Tongue (tissue), 3 donors: ENCODE measurements at places on chromosomes 6 and 20. TPM values are rescaled to one million over a fixed set of nuclear protein-coding genes. Genes with fewer than 3 reads are reported as not detected.

Gene NCOA7
- 28.8 TPM for total RNA-seq

Gene PTPN1
- 20.7 TPM for total RNA-seq

Gene LY86
- total RNA-seq, result 0.72 TPM

Gene FAM162B
- 7.9 TPM for total RNA-seq

Gene SEL1L2
- total RNA-seq, result not detected

Gene WFDC11
- total RNA-seq, result not detected

Gene C20orf202
- not detected for total RNA-seq

Gene DAAM2
- total RNA-seq, result 37.2 TPM

Gene TGM3
- total RNA-seq, result 14.5 TPM

Gene BEND6
- total RNA-seq, result 4.9 TPM

Gene LY6G6F
- total RNA-seq, result 0.82 TPM

Gene GPSM3
- 1.5 TPM for total RNA-seq

Gene TENT5A
- 26.3 TPM for total RNA-seq

- DNase-seq, result peak; percentile 57
Observed at GRCh38 chr6:56091159-56091869, 156.1 kb downstream of the COL21A1 start.

GRCh38 chr6:12265296-12265695 lies 24.9 kb upstream of the EDN1 start:
- no peak for DNase-seq

DNA sequence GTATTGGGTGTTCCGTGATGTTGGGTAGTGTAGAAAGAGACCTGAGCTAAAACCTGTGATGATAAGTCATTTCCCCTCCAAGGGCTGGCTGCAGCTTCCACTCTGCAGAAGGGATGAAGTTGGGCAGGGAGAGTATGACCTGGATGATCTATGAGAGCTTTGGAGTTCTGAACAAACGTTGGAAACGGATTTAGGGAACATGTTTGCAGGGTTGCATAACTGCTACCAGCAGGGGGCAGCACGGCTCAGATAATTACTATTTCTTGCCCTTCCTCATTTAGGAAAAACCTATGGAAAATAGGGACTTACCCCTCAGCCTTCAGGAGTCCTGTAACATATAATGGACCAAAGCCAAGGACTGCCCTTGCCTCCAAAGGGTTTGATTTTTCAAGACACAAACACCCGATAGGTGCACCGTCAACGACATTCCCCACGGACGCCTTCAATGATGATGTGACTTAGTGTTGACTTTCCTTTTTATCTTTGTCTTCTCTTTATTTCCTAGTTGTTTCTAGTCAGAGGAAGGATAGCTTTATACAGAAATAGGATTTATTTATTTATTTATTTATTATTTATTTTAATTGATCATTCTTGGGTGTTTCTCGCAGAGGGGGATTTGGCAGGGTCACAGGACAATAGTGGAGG lies 164.9 kb upstream of the SASH1 start:
- peak; percentile 68 for DNase-seq

- DNase-seq, result peak; percentile 45
Observed at GRCh38 chr20:58523072-58523970, 8.1 kb upstream of the APCDD1L start.

DNA sequence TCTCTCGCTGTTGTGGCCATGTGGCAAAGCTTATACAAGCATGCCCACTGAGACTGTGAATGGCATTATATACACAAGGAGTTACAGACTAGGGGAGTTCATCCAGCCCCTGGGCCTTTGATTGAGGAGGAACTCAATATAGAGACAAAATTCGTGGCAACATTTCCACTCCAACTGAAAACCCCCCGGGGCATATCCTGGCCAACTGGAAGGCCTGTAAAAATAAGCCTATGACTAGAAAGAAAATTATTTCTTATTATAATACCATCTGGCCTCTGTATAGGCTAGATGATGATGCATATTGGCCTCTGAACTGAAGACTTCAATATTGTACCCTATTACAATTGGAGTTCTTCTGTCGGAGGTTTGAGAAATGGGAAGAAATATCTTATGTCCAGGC lies 175.5 kb upstream of the GJE1 start:
- no peak for DNase-seq

GRCh38 chr20:33658510-33658909 lies 3.6 kb upstream of the C20orf144 start:
- DNase-seq, result no peak

DNA sequence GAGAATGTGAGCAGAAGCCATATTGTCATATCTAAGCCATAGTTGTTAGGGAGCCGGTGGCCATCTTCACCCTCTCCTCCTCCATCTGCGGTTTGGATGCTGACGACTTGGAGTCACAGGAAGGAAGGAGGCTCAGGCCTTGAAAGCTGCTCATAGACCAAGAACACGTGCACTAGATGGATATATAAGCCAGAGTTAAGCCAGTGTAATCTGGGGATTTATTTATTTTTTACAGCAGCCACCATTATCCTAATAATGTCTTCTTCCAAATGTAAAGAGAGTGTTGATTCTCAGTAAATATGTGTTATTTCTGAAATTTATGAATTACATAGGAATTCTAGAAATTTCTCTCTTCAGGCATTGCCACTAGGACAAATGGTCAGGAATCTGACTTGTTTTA lies 689.9 kb downstream of the QKI start:
- DNase-seq, result no peak

- no peak for DNase-seq
Observed at GRCh38 chr6:21804941-21805610, 211.5 kb downstream of the SOX4 start.

DNA sequence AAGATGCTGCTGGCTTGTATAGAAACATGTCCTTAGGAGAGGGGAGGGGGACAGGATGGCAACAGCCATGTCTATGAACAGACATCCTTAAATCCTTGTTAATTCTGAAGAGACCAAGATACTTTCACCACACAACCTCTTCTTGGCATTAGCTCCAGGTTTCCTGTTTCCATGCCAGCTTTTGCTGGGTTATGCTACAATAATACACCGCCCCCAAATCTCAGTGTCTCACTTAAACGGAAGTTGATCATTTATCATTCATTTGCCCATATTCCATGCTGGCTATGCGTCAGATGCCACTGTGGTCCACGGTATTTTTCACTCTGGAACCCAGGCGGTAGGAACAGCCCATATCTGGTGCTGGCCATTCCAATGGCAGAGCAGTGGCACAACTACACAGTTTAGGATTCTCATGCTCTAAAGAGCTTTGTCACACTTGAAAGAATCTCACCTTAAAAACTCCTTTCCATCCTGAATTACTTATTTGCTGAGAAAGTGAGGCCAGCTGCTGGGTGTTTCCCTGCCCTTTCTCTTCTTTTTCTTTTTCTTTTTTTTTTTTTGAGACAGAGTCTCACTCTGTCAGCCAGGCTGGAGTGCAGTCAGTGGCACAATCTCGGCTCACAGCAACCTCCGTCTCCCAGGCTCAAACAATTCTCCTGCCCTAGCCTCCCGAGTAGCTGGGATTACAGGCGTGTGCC lies 3.7 kb upstream of the RNASET2 start:
- no peak for DNase-seq

DNA sequence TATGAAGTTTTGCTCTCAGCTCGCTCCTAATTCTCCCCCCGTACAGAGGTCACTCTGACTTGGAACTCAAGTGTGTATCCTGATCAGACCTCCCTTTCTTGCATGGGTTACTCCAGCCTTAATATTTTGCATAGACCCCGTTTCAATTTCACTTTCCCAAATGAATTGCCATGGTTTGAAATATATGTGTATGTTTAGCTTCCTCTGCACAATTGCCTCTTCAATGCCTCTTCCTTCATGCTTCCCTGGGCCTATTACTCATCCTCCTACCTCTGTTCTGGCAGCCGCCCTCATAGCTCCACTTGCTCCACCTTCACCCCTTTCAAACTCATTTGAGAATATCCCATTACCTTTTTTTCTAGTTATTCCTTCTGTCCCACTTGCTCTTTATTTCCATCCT lies 90.0 kb upstream of the SAMD5 start:
- no peak for DNase-seq

GRCh38 chr6:150576651-150577226 lies 22.9 kb upstream of the PLEKHG1 start:
- no peak for DNase-seq

- no peak for DNase-seq
Observed at GRCh38 chr6:25147223-25147622, 132.0 kb upstream of the CARMIL1 start.

DNA sequence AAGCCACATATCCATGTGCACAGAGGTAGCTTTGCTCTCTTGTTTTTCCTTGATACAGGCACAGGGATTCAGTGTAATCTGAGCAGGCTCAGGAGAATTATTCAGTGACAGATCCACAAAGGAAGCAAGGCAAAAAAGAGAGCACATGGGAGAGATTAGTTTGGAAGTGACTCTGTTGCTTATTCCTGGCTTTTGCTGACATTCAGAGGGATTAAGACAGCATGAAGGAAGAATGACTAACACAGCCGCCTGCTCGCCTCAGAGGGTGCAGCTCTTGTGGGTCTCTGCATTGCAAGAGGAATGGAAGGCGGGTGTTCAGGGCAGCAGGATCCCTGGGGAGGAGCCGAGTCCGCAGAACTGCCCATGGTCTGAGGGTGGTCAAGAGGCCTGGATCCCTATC lies 203.4 kb upstream of the KCNQ5 start:
- DNase-seq, result peak; percentile 52

- no peak for DNase-seq
Observed at GRCh38 chr20:54221353-54221752, 13.5 kb downstream of the PFDN4 start.
